ENCODE measurements at places on chromosomes 12 and 14.

DNA sequence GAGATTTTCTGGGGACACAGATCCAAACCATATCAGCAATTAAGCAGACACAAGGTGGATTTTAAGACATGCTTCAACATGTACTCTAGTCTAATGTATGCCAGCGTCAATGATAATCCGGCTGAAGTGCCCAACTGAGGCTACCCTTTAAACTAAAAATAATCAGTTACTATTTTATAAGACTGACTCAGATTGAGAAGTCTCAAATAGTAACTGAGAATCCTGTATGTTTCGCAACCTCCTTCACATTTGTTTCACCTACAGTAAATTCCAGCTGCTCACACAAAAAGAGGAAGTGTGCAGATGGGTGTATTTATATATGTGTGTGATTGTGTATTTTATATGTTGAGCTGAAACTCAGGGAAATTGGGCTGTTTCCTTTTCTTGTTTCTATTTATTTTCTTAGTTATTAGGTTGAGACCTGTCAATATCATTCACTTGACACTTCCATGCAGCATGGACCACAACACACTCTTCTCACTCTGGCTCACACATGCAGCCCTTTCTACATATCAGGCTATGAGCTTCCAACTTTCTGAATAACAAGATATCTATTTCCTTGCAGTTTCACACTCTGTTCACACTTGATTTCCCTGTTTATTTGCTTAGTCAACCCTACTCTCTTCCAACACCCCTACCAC is 1224.9 kb upstream of the TMEM132C start:
- H3K27me3 ChIP-seq, result no peaks in the 10 kb centered on the region
- no peak overlapping the region for H3K4me3 ChIP-seq
- no peak overlapping the region for H3K27ac ChIP-seq
- H3K36me3 ChIP-seq, result no peaks in the 10 kb centered on the region
- H3K4me1 ChIP-seq, result no peaks in the 10 kb centered on the region

DNA sequence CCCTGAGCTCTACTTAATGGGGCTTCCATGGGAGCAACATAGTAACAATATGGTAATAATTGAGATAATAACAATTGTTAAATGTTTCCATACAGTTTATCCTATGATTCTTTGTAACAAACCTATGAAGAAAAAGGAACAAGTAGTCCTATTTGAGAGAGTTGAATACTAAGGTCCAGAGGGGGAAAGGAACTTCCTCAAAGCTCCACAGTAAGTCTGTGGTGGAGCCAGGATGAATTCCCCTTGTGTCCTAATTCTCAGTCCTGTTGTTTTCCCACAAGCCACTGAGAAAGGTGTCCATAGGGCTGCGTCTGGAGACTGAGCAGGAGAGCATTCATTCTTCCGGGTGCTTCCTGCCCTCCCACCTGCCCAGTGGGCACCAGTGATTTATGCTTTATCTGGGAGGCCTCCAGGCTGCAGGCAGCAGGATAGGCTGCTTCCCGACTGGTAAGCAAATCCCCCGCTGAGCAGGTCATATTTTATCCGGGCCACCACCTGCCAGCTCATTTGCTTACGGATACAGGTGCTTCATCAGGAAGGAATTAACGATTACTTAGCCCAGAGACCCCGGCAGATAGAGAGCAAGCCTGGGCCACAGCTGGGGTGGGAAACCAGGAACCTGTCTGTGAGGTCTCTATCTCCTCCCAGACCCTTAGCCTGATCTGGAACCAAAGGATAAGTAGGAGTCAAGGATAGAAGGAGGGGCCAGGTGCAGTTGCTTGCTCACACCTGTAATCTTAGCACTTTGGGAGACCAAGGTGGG is 33.9 kb upstream of the FAM222A start:
- H3K36me3 ChIP-seq, result no peaks in the 10 kb centered on the region
- no peaks in the 10 kb centered on the region for H3K4me1 ChIP-seq
- no peak overlapping the region for H3K27ac ChIP-seq
- DNase-seq, result no peak
- no peak overlapping the region for H3K4me3 ChIP-seq

- peak overlapping the region; percentile 47 for H3K27ac ChIP-seq
- no peaks in the 10 kb centered on the region for H3K27me3 ChIP-seq
- H3K36me3 ChIP-seq, result peaks cover 6% of the 10 kb centered on the region
These were observed 7.5 kb upstream of the CHD4 start for GRCh38 chr12:6614513-6615172.

DNA sequence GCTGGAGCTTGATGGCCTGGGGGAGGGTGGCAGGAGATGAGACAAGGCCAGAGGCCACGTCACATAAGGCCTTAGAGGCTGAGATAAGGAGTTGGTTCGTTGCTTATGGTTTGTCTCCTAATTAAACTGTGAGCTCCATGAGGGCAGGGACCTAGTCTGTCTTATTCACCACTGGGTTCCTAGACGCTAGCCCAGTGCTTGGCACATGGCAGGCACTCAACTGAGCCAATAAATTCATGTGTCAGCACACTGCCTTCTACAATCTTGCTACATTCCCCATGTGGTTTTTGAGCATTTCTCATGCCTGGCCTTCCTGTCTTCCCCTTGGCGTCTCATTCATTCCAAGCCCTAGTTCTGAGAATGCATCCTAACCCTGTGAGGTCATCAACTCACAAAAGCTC is 92.5 kb upstream of the MED13L start:
- no peak overlapping the region for H3K4me3 ChIP-seq
- DNase-seq, result no peak
- no peaks in the 10 kb centered on the region for H3K36me3 ChIP-seq
- no peaks in the 10 kb centered on the region for H3K27me3 ChIP-seq
- no peaks in the 10 kb centered on the region for H3K4me1 ChIP-seq

- H3K4me1 ChIP-seq, result no peaks in the 10 kb centered on the region
- no peak for DNase-seq
- no peaks in the 10 kb centered on the region for H3K36me3 ChIP-seq
- no peak overlapping the region for H3K27ac ChIP-seq
- H3K4me3 ChIP-seq, result no peak overlapping the region
These were observed 6.5 kb downstream of the OR6C74 start for GRCh38 chr12:55250944-55251343.

GRCh38 chr14:23550131-23550811 is 1.3 kb downstream of the ZFHX2 start:
- peak overlapping the region; percentile 77 for H3K4me3 ChIP-seq
- DNase-seq, result no peak
- H3K4me1 ChIP-seq, result peaks cover 20% of the 10 kb centered on the region
- no peak overlapping the region for H3K27ac ChIP-seq
- H3K27me3 ChIP-seq, result peaks cover 18% of the 10 kb centered on the region
- no peaks in the 10 kb centered on the region for H3K36me3 ChIP-seq

GRCh38 chr12:117494833-117495655 is 133.6 kb upstream of the NOS1 start:
- H3K27me3 ChIP-seq, result no peaks in the 10 kb centered on the region
- DNase-seq, result no peak
- H3K36me3 ChIP-seq, result no peaks in the 10 kb centered on the region
- no peaks in the 10 kb centered on the region for H3K4me1 ChIP-seq

DNA sequence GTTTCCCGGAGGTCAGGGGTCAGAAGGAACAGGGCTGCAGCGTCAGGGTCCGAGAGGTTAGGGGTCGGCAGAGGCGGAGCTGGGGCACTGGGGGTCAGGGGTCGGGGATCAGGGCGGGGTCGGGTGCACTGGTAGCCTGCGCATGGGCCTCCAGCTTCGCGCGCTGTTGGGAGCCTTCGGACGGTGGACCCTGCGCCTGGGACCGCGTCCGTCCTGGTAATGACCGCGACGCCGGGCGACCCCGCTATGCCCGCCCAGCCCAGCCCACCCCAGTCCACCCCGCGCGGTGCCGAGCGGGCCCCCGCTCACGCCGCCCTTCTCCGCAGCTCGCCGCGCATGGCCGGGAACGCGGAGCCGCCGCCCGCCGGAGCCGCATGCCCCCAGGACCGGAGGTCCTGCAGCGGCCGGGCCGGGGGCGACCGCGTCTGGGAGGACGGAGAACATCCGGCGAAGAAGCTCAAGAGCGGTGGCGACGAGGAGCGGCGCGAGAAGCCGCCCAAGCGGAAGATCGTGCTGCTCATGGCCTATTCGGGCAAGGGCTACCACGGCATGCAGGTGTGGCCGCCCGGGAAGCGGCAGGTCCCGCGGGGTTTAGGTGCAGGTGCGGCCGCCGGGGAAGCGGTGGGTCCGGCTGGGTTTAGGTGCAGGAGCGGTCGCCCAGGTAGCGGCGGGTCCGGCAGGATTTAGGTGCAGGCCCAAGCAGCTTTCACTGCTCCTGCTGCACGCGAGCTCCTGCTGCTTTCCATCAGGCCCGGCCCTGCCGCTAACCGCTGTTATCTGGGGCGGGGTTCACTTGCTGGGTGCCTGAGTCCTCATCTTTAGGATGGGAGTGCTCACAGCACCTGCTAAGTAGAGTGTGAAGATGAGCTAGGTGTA is 743 bp downstream of the PUS1 start:
- DNase-seq, result peak; percentile 17
- H3K36me3 ChIP-seq, result peaks cover 32% of the 10 kb centered on the region
- H3K27ac ChIP-seq, result peak overlapping the region; percentile 55
- H3K4me1 ChIP-seq, result peaks cover 28% of the 10 kb centered on the region
- no peaks in the 10 kb centered on the region for H3K27me3 ChIP-seq

DNA sequence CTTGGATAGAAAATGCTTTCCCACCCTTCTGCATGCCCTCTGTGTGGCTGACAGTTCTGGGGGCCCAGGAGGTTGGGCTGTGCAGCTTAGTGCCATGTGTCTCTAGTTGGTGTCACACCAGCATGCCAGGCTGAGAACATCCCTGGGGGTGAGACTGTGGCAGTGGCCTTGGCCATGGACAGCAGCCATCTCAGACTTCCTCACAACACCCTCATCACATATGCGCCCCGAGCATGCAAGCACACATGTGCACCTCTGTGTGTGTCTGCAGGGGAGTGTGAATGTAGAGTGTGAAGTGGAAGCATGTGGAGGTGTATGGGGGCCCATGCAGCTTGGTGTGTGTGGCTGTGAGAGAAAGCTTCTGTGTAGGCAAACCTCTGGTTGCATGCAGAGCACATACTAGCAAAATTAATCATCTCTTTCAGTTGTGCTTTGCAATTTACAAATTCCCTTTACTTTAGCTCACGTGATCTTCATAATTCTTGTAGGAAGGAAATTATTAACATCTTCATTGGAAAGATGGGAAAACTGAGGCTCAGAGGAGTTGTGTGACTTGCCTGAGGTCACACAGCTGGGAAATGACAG is 8.4 kb downstream of the ASIC1 start:
- no peaks in the 10 kb centered on the region for H3K36me3 ChIP-seq
- H3K4me1 ChIP-seq, result peaks cover 6% of the 10 kb centered on the region
- H3K4me3 ChIP-seq, result no peak overlapping the region
- H3K27ac ChIP-seq, result no peak overlapping the region

Data from CD4-positive, alpha-beta T cell (primary cell).